Skin of body (tissue), 3 donors: ENCODE measurements at places on chromosomes 1 and 21. TPM values are rescaled to one million over a fixed set of nuclear protein-coding genes. Genes with fewer than 3 reads are reported as not detected.

PROX1 gene
- total RNA-seq = 3.6 TPM

TGFBR3 gene
- 125 TPM for total RNA-seq

PEX14 gene
- 9.6 TPM for total RNA-seq

- DNase-seq = no peak
These were observed 3.7 kb upstream of the PAQR6 start for GRCh38 chr1:156251527-156251926.

- DNase-seq = no peak
These were observed 42.3 kb downstream of the CC2D1B start for GRCh38 chr1:52323731-52324130.

- no peak for DNase-seq
These were observed 8.6 kb downstream of the BEND5 start for GRCh38 chr1:48767975-48768510.

DNA sequence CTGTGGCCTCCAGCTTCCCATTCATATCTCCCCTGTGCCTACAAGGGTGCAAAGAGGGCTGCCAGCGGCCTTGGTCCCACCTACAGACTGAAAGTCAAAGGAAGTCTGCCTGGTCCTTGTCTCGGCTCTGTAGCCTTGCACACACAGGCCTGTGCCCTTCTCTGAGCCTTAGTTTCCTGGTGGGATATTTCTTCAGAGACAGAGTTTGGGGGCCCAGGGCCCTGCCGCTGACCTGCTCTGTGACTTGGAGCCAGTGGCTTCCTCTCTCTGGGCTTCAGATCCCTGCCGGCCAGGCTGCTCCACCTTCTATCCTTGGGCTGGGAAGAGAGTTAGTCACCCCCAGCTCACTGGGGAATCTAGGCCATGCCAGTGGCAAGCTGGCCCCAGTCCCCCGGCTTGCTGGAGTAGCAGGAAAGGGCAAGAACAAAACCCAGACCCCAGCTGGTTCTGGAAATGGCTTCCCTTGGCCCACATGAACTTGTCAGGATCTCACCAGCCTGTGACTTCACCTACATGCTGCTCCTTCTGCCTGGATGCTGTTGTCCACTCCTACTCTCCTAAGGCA is 1.0 kb upstream of the TMEM61 start:
- DNase-seq = no peak
